Activated naive CD8-positive, alpha-beta T cell treated with anti-CD3 and anti-CD28 coated beads, Interleukin-2, amount 10 ng/mL, durations not matched to agents 7 days and 5 days (primary cell): ENCODE measurements at places on chromosomes 4 and X. TPM values are rescaled to one million over a fixed set of nuclear protein-coding genes. Genes with fewer than 3 reads are reported as not detected.

- DNase-seq = no peak
Observed at GRCh38 chr4:109174224-109174953, 128.1 kb downstream of the COL25A1 start.

Gene NIPAL1
- total RNA-seq = 1.1 TPM

DNA sequence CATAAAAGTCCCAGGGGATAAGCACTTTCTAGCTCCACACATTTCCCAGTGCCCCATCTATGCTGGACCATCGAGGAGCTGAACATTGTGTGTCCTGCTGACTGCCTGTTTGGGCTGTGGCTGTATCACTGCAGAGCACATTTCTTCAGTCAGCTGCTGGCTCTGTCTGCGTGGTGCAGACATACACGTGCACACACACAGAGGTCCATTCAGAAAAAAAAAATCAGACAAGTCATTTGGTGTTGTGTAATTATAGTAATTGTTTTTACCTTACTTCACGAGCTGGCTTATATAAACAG lies 1.1 kb upstream of the PDLIM3 start:
- no peak for DNase-seq

DNA sequence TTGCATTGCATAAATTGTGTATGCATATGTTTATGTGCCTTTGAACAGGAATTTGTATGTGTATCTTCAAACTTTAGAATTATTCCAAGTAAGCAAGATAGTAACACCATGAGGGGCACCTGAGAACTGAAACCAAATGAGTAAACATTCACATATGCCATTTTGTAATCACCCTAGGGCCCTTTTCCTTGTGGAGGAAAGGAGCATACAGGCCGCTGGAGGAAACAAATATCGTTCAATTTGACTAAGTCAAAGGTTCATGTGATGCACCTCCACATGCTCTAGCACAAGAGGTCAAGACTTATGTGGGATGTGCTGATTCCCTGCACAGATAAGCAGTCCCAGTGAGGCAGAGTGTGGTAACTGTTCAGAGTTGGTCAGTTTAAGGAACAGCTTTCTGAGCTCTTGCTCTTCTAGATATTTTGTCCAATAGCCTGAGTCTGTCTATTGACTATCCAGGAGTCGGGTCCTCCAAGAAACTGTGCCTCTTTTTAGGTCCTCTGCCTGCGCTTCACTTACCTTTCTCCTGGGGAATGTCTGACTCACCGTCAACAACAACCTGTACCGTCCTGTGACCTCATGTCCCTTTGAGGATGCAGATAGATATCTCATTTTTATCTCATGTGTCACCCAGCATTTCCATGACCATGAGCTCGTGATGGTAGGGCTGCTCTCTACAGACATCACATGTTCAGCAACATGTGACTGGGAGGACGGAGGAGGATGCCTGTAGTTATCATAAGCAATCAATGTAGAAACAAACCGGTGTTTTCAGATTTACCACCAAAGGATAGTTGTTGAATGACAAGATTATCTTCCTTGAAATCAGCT lies 196.9 kb downstream of the NWD2 start:
- no peak for DNase-seq

DNA sequence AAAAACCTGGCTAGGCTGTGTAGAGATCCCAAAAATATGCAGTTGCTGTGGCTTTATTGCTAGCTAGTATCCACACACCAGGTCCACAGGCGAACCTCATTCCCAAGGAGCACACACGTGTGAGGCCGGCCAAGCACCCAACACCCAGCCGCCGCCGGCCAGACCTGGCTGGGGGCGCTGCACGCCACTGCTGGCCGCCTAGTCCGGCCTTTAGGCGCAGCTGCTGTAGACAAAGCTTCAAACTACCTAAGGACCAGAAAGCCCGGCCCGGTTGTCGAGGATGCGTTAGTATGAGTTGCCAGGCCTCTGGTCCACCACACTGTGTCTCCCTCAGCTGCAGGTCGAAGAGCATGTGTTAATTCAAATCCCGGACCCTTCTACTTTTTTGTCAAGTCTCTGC lies 3.1 kb downstream of the POU3F4 start:
- no peak for DNase-seq

Gene DYNLT3
- 26.8 TPM for total RNA-seq

DNA sequence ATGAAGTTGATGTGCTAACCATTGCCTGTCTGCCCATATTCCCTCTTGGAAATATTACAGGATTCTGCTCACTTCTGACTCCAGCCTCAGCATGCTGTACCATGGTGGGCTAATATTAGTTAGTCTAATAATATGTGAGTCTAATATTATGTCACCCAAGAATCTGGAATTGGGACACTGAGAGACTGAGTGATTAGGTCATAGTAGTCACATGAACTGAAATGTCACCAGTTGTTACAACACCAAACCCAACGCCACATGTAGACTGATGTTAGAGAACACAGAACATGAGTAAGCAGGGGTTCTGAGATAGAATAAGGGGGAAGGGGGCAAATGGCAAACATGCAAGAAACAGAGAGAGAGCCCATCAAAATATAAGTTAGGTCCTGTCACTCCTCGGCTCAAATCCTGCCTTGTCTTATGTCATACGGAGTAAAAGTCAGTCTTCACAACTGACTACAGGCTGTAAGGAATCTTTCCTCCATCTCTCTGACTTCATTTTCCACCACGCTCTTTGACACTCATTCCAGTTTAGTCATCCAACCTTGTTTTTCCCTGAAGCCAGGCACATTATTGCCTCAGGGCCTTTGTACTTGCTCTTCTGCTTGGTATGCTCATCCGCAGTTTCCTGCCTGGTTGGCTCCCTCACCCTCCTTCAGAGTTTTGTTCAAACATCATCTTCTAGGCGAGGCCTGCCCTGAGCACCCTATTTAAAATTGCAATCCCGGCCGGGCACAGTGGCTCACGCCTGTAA lies 9.6 kb upstream of the SLAIN2 start:
- DNase-seq = no peak

- no peak for DNase-seq
Observed at GRCh38 chrX:108447303-108447702, 7.7 kb downstream of the COL4A5 start.

DNA sequence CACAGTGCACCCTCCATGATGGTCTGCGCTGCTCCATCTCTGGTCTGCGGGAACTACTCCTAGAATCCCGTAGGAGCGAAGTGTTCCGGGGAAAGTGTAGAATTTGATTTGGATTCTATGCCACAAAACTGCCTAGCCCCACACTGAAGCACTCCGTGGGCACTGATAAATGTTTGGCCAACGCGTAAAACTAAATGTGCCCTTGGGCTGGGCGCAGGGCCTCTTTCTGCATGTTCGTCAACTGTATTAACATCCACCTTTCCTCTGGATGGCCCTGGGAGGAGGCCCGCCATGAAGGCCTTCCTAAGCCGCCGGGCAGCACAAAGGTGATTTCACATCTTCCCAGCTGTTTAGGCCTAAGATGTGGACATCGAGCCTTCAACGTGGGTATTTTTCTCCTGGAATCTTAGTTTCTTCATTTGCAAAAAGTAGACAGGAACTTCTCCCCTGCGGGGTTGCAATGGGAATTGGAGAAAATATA lies 2.6 kb downstream of the MSX1 start:
- no peak for DNase-seq

- DNase-seq = no peak
Observed at GRCh38 chr4:53748328-53748772, 157.1 kb upstream of the LNX1 start.

GRCh38 chr4:57044996-57045395 lies 65.2 kb downstream of the IGFBP7 start:
- no peak for DNase-seq
